CD4-positive, alpha-beta T cell treated with Interleukin-2 at 100 ng/mL for 4 hours (primary cell): ENCODE measurements at places on chromosomes 11 and 22.

- DNase-seq = no peak
Observed at GRCh38 chr11:22742157-22742613, 75.8 kb downstream of the GAS2 start.

GRCh38 chr22:37235897-37236607, 8.0 kb downstream of the RAC2 start:
- no peak for DNase-seq

- DNase-seq = no peak
Observed at GRCh38 chr11:110951950-110952503, 239.8 kb upstream of the ARHGAP20 start.

GRCh38 chr22:38406617-38407016, 48.4 kb downstream of the KCNJ4 start:
- no peak for DNase-seq

DNA sequence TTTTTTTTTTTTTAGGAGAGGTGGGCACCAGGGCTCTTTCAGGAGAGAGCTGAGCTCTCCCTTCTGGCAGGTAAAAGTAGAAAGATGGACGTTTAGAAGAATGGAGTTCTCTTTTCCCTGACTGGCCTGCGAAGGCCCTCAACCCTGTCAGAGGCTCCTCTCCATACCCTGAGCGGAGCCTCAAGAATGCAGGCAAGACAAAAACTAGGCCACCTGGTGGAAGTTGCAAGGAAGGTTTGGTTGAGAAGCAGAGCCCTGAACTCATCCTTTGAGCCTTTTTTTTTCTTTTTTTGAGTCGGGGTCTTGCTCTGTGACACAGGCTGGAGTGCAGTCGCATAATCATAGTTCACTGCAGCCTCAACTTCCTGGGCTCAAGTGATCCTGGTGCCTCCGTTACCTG, 1.4 kb downstream of the OTOG start:
- no peak for DNase-seq

- DNase-seq = no peak
Observed at GRCh38 chr11:29343465-29344333, 673.1 kb downstream of the KCNA4 start.

GRCh38 chr11:73269459-73270015, 2.6 kb upstream of the P2RY6 start:
- no peak for DNase-seq

GRCh38 chr22:20956258-20957101, 10.6 kb upstream of the AIFM3 start:
- no peak for DNase-seq

GRCh38 chr11:113201054-113201818, 113.1 kb upstream of the TTC12 start:
- DNase-seq = no peak

DNA sequence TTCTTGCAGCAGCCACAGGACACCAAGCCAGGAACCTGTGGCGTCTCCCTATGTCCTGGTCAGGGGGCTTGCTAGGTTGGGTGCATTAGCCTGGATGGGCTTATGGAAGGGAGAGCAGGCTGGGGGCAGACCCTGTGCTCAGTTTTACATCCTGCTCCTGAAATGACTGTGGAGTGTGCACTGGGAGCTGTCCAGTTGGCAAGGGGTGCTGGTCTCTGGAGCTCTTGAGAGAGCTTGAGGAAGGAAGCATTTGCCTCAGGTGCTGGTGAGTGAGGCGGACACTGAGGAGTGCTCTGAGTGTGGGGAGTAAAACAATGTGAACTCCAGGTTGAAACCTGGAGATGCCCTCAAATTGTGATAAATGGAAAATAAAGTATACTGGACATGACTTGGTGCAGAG, 3.4 kb downstream of the SCGB1D4 start:
- DNase-seq = no peak

GRCh38 chr11:1126935-1127663, 30.7 kb upstream of the MUC5AC start:
- no peak for DNase-seq

DNA sequence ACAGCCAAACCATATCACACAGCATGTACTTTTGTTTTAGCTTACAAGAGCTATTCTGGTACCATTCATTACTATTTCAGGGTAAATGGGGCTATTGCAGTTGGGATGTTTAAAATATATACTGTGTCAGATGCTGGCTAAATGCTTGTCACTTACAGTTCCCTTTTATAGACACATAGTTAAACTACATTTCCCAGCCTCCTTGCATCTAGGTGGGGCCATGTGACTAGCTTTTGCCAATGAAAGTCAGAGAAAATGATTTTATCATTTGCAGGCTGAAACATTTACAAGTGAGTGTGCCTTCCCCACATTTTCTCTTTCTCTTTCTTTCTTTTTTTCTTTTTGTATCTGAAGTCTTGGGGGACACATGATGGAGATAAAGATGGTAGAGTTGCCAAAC, 7.8 kb upstream of the IFTAP start:
- DNase-seq = no peak

DNA sequence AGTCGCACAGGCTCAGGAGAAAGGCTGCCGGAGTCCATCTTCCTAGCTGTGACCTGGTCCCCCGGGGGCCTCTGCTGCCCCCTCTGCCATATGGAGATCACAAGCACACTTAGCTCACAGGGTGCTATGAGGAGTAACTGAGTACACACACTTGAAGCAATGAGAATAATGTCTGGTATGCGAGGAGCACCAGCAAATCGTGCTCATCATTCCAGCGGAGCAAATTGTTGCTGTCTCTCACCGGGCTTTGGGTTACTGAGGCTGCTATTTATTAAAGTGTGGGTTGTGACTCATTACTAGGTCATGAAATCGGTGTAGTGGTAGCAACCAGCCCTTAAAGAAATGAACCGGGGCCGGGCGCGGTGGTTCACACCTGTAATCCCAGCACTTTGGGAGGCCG, 48.1 kb upstream of the EIF3D start:
- no peak for DNase-seq

- no peak for DNase-seq
Observed at GRCh38 chr11:71532036-71532610, 5.1 kb downstream of the KRTAP5-7 start.

DNA sequence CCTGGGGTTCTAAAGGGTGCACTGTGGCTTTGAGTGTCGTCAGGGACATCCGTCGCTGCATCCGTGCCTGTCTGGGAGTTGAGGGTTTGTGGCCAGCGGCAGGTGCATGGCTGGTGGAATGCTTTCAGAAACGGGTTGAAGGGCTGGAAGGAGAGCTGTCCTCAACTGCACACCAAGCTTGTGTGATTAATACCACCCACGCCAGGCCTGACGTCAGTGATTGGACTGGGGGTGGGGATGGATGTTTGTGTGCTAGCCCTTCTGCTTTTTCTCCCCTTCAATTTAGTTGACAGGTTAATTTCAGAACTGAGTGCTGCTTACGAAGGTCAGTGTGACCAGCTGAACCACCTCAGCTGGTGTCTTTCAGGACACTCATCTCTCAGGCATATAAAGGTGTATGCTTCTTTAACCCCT, 3.2 kb upstream of the GAB2 start:
- DNase-seq = no peak

GRCh38 chr11:69931060-69931910, 112.1 kb upstream of the FGF3 start:
- no peak for DNase-seq

- DNase-seq = no peak
Observed at GRCh38 chr22:50251477-50252081, 514 bp upstream of the HDAC10 start.

- DNase-seq = no peak
Observed at GRCh38 chr11:97909614-97910399, 1110.9 kb upstream of the CNTN5 start.

DNA sequence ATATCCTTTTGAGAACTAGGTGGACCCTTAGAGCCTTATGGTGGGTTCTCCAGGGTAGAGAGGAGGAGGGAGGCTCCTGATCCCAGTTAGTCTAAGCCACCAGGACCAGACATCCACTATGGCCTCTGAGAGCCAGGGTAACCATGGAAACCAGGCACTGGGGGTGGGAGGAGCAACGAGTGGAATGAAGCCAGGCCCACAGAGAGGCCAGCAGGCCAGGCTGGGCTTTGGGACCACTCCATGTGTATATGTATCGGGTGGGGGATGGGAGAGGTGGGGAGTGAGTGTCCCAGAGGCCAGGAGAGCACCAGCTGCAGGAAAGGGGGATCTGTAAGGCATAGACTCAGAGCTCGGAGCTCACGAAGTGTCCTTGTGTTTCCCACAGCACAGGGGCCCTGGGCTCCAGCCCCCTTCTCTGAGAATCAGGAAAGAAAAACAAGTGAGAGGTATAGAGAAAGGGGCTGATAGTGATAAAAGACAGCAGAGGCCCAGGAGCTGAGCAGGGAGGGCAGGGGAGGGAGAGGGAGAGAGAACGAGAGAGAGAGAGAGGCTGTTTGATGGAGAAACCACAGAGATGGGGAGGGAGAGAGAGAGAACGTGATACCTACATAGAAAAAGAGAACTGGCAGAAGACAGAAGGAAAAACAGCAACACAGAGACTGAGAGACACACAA, 15.5 kb upstream of the TSPAN18 start:
- no peak for DNase-seq

- DNase-seq = no peak
Observed at GRCh38 chr11:62645671-62645945, 805 bp downstream of the GANAB start.

DNA sequence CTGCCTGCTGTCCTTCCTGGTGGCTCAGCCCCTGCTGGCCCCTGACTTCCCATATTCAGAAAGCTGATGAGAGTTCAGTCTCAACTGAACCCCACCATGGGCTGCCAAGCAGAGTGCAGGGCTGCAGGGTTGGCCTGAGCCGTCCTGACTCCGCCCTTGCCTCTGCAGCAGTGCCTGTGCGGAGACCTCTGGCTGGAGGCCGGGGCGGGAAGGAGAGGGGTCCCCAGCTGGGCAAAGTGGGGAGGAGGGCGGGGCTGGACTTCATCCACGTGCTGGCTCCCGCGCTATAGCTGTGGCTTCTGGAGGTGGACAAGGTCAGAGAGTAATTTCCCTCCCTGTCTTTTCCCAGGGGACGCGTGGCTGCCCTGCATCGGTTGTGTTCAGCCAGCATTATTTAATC, 13.6 kb downstream of the GLB1L3 start:
- DNase-seq = no peak

DNA sequence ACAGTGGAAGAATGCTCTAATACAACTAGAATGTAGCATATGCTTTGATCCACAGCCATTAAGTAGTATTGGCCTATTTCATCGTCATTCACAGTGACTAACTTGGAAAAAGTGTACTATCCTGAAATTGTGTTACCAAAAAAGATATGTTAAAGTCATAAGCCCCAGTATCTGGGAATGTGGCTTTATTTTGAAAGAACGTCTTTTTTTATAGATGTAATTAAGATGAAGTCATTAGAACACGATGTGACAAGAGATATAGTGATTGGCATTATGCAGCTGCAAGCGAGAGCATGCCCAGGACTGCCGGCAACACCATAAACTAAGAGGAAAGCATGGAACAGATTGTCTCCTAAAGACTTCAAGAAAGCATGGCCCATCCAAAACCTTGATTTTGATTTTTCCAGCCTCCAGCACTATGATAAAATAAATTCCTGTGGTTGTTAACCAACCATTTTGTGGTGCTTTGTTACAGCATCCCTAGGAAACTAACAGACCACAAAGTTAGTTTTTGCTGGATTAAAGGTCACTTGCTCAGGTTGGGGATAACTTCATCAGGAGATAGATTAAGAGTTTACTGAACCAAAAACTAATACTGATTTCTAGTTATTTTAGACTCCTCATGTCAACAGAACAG, 870.6 kb upstream of the LRRC4C start:
- no peak for DNase-seq

- no peak for DNase-seq
Observed at GRCh38 chr11:126280595-126280994, 2.3 kb upstream of the TIRAP start.

- DNase-seq = no peak
Observed at GRCh38 chr11:66143996-66144678, 74.1 kb downstream of the PACS1 start.

DNA sequence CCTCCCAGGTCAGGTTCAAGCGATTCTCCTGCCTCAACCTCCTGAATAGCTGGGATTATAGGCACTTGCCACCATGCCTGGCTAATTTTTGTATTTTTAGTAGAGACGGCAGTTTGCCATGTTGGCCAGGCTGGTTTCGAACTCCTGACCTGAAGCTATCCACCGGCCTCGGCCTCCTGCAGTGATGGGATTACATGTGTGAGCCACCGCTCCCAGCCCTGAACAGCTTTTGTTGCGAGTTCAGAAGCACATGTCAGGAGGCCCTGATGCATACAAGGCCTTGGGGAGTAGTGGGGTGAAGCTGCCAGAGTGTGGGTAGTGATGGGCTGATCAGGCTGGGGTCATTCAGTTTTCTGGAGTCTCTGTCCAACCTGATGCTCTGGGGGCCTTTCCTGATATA, 117.0 kb upstream of the C11orf87 start:
- DNase-seq = no peak

DNA sequence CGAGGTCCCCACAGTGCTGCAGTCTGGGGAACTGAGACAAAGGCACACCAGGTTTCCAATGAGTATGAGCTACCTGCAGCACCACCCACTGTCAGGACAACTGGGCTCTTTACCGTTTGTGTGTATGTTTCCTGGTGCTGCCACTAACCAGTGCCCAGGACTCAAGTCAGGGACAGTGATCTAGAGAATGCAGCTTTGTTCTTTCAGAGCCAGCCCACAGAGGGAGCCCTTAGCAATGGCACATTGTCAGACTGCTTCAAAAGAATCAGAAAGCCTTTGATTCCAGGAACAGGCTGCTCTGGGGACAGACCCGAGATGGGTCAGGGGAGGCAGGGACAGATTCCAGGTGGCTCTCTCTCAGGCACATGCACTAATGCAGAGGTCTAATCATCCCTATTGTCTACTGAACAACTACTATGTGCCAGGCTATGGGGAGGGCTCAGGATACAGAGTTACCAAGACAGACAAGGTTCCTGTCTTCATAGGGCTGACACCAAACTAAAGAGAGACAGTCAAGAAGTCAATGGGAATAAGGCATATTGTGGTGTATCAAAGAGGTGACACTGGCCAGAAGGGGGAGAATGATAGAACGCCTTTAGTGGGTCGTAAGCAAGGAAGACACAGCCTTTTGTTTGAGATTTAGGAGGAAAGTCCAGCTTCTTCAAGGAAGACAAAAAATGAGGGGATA, 103.7 kb downstream of the VPREB1 start:
- DNase-seq = no peak

DNA sequence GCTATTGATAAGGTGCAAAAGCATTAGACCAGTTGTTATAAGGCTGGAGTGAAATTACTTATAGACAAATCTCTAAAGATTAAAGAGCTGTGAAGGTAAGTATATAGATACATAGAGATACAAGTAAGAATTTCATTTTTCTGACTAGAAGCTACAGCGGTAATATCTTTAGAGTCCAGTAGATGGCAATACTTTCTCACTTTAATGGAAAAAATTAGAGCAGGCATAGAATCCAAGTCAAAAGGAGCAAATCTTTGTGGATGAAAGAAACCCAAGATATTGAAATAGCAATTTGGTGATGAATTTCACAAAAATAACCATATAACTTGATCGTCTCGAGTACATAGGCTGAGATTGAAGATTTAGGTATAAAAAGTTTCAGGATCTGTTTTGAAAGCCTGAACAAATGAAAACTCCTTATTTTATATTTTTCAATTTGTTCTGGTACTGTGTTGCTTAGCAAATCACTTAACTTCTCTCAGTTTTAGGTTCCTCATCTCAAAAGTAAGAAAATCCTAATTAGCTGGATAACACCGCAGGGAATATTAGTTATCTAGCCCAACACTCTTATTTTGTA, 81.9 kb downstream of the UVRAG start:
- DNase-seq = peak; percentile 37
